ENCODE measurements at places on chromosomes 4 and X.
A peak's percentile ranks its signal among the peaks of the same experiment; 100 is the strongest.

DNA sequence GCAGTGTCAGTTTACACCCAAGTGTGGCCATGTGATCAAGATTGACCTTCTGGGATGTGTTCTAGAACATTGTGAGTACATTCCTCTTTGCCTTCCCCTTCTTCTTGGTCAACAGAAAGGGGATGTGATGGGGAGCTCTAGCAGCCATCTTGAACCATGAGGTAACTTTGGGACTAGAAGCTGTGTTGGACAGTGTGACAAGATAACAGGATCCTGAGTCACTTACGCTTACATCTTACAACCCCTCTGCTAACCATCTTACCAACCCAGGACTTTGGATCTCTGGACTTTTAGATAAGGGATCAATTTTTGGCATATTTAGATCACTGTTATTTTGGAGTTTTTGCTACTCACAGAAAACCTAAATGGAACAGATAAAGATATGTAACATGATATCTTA is 625.6 kb downstream of the BCOR start:
- DNase-seq, result no peak

- no peak for DNase-seq
Measured at GRCh38 chr4:118935819-118936218, 47.2 kb downstream of the SYNPO2 start.

DNA sequence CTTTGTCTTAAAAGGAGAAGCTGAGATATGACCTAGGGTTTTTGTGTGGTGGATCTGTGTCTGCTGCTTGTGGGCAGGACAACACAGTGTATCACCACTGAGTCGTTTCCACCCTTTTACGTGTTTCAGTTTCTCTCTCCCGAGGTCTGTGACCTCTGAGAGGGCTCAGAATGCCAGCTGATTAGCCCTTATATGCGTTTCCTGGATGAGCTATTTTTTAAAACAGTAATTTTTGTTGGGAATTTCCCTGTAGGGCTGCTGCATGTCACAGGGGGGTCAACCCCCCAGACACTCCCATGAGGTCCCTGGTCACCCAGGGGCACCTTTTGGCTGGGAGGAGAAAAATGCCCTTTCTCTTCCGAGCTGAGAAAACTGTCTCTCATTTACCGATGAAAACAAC is 170.4 kb upstream of the CASK start:
- no peak for DNase-seq

DNA sequence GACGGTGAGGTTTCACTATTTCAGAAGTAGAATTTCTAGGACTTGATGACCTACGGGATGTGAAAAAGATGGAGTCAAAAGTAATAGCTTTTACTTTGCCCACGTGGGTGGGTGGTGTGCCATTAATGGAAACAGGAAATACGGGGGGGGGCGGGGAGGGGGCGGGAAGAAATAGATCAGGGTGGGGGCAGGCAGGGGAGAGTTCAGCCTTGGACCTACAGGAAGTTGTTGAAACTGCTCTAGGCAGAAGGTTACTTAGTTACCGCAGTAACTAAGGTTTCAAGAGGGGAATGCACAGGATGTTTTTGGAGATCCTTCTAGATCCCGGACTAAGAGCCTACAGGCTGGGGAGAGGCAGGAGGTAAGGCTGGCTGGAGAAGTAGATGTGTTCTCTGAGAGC is 3.6 kb upstream of the FHL1 start:
- DNase-seq, result no peak

GRCh38 chrX:50971395-50971794 is 60.9 kb downstream of the BMP15 start:
- no peak for DNase-seq

GRCh38 chrX:9865804-9866472 is 79.7 kb downstream of the SHROOM2 start:
- DNase-seq, result no peak

DNA sequence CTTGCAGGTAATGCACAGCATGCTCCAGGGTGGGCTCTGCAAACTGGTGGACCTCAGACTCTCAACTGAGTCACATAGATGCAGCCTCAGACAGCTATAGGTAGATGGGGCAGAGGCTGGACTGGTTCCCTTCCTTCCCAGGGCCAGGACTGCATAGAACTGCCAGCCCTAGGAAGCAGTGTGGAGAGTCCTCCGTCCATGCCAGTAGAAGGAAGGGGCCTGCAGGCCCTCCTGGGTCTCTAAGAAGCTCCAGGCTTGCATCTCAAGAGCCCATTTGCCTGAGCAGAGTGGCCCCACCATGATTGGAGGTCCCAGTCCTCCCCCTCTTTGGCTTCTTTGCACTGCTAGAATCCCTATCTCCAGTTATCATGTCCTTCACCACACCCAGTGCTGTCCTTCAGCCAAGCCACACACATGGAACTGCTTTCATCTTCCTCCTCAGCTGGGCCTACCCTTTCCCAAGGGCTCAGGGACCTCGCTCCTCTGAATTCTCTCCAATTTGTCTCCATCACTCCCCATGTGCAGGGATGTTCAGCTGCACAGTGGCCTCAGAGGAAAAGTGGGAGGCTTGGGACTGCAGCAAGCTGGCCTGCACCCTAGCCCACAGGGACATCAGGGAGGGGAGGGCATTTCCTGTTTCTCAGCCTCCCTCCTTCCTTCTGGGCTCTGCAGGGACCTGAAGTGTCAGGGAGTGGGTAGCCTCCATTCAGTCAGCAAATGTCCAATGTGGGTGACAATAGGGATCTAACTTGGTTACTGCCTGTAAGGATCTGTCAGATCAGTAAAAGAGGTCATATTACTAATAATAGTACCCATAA is 146.0 kb downstream of the PJA1 start:
- no peak for DNase-seq

DNA sequence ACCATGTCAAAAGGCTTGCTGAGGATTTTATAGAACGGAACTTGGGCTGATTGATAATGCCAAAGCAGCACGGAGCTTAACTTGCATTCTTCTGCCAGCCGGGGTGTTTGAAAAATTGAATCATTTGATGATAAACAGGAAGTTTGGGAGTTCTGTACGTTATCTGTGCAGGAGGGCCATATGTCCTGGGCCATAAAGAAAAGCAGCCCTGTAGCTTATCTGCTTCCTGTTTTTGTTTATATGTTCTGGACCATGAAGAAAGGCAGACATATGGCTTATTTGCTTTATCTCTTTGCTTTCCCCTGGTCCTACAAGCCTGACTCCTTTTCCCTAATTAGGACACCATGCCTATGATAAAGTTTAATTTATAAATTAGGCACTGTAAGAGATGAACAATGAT is 62.4 kb downstream of the HOPX start:
- DNase-seq, result peak; percentile 2

GRCh38 chr4:80207172-80207583 is 9.9 kb downstream of the PRDM8 start:
- DNase-seq, result no peak

DNA sequence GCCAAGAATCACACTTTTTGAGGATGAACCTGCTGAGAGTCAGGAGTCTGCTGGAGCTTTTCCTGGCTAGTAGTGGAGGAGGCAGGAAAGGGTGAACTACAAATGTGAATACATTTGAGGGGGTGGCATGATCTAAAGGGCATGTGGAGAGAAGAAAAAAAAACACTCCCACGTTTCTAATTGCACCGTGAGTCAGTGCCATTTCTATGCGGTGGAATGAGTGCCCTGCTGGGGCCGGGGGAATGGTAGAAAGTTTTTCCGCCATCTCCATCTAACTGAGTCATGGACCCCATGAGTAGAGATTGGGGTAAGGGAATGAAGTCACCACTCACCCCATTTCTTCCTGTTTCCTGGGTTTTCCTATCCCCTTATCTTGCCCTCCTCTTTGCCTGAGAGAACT is 19.8 kb downstream of the BEX3 start:
- no peak for DNase-seq

GRCh38 chrX:54495814-54496516 is at the start of gene FGD1:
TSS of gene FGD1 (minus strand) at chrX:54496234. CDS start at chrX:54495432, 802 bp downstream.
- DNase-seq, result peak; percentile 77

- DNase-seq, result no peak
Measured at GRCh38 chr4:146477054-146477453, 44.7 kb downstream of the SLC10A7 start.

DNA sequence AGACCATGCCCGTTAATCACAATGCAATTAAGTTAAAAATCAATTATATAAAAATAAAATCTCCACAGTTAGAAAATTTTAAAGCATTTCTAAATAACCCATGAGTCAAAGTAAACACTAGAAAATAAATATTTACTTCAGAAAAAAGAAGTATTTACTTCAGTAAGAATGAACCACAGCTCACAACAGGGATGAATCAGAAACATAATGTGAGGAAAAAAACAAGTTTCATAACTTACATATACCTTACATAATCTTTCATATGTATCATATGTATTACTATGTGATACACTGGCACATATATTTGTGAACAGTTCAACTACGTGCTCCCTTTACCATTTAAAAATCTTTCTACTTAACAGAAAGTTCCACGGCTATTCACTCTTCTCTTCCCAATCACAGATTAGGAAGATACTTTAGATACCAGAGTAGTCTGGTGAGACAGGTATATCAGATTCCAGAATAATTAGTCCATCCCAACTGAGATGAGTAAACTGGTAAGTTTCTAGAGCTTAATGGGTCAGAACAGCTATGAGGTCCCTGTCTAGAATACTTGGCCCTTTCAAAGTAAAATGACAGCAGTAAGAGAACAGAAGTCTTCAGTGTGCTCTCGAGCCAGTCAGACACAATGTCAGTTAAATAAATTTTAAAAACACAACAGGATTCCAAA is 70.3 kb downstream of the SH3RF1 start:
- DNase-seq, result no peak
